ENCODE measurements at places on chromosomes 3 and 15.

DNA sequence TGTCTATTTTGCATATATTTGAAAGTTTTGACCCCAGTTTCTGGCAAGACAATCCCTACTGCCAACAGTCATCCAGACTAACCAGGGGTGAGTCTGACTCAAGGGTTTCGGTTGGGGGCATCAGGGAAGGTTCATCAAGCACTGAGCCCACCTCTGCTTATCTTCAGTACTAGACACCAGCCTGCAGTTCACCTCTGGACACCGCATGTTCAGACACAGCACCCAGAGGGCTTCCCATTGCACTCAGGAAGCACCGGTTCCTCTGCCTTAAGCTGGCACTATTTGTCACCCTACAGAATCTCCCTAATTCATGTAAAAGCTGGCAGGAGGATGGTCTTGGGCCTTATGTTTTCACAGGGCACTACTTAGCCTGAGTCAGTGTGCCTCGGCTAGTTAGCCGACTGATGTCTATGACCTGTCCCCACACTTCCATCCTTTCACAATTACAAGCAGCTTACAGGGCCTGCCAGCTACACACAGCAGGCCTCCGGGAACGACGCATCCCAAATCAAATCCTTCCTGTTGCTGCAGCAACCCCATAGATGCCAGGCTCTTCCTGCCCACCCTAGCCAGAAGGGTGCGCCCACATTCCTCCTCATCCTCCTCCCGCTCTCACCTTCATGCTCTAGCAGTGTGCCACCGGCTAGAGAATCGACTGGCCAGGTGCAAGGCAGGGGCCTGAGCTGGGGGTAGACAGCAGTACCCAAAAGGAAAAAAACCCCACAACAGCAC is 52.5 kb downstream of the SH3BP5 start:
- no peak for DNase-seq

GRCh38 chr15:63460210-63461155 is 43.9 kb upstream of the USP3 start:
- DNase-seq: no peak

GRCh38 chr15:60469893-60470641 is 8.9 kb downstream of the ICE2 start:
- DNase-seq: no peak

- DNase-seq: peak; percentile 61
Measured at GRCh38 chr15:70099967-70100473, 2.3 kb upstream of the TLE3 start.

DNA sequence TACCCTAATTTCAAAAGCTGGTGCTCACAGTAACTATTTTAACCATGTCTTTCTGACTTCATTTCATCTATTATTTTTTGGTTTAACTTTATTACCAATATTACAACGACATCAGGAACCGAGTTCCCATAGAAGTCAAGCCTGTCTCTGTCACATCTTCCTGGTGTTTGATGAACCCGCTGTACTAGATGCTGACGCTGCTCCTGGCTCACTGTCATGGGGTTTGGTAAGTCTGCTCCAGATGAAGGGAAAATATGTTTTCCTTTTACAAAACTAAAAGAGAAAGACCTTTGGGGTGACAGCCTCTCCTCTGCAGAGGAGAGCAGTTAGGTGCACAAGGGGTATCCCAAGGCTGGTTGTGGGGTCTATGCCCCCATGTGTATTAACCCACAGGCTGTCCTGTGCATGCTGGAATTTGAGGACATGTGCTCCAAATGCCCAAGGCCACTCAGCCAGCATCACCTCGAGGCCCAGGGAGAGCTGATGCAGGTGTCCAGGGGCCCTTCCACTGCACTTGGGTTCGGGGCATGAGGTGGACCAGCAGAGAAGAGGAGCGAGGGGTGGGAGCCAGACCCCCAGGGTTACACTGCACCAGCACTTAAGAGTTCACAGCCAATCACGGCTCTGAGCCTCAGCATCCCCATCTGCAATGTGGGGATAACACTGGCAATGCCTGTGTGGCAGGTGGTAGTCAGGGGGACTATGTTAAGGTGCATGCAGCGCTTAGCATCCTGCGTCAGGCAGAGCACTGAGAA is 62.2 kb downstream of the ATP10A start:
- no peak for DNase-seq

DNA sequence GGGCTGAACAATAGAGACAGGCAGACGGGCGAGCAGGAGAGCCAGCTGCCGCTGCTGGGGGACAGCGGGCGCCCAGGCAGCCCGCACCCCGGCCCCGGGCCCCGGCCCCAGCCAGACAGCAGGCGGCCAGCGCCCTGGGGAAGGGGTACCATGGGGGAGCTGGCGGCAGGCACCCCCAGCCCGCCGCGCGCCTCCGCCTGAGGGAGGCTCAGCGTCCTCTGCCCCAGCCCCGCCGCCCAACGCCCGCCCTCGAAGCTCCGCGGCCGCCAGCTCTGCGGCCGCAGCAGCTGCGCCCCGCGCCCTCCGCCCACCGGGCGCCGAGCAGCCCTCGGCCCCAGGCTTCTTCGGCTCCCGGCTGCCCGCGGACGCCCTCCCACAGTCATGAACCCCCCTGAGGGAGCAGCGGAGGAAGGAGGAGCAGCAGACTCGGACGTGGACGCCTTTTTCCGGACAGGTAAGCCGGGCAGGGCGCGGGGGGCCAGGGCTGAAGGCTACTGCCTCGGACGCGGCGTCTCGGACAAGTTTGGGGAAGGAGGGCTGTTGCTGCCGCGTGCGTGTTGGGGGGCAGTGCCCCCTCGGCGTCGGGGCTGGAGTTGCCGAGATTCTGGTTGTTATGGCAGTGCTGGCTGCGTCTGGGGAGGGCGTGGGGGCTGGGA is 41.6 kb upstream of the ROPN1 start:
- no peak for DNase-seq
